Activated CD4-positive, CD25-positive, alpha-beta regulatory T cell treated with anti-CD3 and anti-CD28 coated beads, Interleukin-2, amount 50 U/mL, for 72 hours (primary cell): ENCODE measurements at places on chromosomes 6 and 20.

GRCh38 chr6:9982215-9982614 lies 432.7 kb downstream of the TFAP2A start:
- DNase-seq, result no peak

DNA sequence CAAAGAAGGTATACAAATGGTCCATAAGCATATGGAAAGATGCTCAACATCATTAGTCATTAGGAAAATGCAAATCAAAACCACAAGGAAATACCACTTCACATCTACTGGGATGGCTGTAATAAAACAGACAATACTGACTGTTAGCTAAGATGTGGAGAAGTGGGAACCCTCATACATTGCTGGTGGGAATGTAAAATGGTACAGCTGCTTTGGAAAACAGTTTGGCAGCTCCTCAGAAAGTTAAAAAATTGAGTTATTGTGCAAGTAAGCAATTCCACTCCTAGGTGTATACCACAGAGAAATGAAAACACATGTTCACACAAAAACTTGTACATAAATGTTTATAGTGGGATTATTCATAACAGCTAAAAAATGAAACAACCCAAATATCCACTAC lies 173.0 kb upstream of the JAG1 start:
- DNase-seq, result no peak

GRCh38 chr6:43807228-43808061 lies 37.4 kb downstream of the VEGFA start:
- DNase-seq, result no peak

DNA sequence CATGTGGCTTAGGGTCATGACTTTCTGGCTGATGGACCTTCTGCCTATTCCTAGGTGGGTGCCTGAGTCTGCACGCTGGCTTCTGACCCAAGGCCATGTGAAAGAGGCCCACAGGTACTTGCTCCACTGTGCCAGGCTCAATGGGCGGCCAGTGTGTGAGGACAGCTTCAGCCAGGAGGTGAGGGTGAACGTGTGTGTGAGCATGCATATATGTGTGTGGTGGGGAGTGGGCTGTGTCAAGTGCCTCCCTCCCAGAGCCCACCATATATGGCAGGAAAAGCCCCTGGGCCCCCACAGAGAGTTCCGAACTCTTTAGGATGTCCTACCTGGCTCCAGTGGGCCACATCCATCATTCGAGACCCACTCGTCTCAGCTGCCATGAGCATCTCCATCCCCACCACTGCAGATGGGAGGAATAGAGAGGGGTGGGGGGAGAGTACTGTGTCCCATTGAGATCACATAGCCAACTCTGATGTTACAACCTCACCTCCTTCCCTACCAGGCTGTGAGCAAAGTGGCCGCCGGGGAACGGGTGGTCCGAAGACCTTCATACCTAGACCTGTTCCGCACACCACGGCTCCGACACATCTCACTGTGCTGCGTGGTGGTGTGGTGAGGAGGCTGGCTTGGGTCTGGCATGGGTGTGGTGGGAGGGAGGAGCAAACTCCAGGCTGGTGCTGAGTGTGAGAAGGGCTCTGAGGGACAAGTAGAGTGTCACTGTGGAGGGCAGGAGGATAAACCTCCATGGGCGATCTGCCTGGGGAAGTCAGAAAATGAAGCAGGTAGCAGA lies 3.2 kb downstream of the SLC22A7 start:
- no peak for DNase-seq

GRCh38 chr6:27214126-27214601 lies 33.3 kb upstream of the PRSS16 start:
- no peak for DNase-seq

GRCh38 chr20:62771396-62772102 lies 24.7 kb upstream of the MRGBP start:
- no peak for DNase-seq

DNA sequence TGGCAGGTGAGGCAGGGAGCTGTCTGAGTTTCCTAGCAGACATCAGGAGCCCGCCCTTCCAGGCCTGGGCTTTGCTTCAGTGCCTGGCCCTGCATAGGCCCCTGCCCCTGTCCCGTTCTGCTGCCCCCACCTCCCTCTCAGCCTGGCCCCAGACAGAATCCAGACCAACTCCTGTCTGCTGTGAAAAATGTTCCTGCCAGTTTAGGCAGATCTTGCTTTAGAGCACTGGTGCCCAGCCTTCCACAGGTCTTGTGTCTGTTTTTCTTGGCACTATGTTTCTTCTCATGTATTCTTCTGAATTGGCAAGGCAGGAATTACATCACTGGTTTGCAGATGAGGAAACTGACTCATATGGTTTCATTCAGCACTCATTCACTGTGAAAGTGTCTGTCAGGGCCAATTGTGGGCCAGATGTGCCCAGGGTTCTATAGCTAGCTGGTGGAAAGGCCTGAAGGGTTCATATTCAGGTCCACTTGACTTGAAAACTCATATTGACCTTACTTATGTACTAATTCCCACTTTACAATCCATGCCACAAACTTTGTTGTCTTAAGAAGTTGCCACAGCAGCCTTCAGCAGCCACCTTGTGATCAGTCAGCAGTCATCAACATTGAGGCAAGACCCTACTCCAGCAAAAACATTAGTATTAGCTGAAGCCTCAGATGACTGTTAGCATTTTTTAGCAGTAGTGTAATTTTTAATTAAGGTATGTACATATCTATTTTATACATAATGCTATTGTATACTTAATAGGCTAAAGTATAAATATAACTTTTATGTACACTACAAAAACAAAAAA lies 40.5 kb downstream of the HLA-F start:
- DNase-seq, result no peak

- no peak for DNase-seq
Measured at GRCh38 chr6:56838016-56838555, 116.8 kb upstream of the BEND6 start.

GRCh38 chr20:23043376-23043775 lies 6.1 kb downstream of the THBD start:
- DNase-seq, result no peak

DNA sequence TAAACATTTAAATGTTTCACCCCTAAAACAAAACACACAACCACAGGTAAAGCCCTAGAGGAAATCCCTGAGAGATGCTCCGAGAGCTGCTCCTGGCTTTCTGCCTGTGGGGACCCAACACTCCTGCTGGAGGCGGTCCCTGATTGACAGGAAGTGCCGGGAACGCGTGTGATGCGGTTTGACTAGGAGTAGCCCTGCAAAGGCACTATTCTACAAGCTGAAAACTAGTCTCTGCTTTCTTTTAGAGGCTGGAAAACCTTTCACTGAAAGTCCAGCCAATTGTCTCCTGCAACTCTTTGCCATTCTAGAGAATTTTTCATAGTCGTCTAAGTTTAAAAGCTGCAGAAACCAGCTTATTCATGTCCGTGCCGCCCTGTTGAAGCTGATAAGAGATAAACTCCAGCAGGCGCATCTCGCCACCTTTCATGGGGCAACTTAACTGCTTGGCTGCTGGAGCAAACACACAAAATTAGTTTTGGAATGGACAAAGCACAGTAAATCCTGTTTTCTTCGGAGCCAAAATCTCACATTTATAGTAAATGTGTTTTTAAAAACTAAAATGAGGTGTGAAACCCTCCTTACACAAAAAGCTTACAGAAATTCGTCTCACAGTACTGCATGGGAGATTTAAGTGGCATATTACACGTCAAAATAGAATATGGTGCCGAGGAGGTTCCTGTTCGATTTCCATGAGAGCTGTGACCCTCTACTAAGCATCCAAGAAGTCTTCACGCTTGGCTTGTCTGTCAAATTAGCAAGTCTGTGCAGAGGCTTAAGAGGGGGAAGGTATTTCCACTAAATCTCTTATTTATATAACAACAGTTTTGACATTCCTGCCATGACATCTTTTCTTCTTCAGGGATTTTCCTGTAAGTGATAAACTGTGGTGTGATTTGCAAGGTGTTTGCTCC lies 46.9 kb downstream of the DACT2 start:
- DNase-seq, result no peak

DNA sequence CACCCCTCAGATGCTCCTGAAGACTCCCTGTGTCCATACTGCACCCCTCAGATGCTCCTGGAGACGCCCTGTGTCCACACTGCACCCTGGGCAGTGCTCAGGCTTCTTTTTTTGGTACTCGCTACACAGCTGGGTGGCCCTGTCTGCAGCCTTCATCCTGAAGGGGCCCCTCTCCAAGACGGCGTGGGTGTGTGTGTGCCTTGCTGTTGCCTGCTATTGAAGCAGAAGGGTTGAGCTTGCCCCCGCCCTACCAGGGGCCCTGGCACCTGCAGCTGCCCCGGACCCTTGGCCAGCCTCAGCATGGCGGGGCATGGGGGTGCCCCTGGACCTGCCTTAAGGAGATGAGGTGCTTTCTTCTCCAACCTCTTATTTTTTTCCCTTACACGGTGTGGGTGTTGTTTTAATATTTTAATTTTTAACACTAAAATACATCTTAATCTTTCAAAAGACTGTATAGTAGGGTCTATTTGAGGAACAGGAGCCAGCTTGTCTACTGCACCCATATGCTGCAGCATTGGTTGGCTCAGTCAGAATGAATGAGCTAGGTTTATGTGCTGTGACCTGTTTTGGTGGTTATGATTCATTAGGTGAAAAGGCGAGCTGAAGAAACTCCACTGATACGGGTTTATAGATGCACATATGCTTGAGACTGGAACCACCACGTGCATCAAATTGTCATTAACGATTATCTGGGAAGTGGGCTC lies 135.9 kb downstream of the AGPAT4 start:
- no peak for DNase-seq

GRCh38 chr6:168599118-168599494 lies 158.1 kb downstream of the SMOC2 start:
- DNase-seq, result no peak

DNA sequence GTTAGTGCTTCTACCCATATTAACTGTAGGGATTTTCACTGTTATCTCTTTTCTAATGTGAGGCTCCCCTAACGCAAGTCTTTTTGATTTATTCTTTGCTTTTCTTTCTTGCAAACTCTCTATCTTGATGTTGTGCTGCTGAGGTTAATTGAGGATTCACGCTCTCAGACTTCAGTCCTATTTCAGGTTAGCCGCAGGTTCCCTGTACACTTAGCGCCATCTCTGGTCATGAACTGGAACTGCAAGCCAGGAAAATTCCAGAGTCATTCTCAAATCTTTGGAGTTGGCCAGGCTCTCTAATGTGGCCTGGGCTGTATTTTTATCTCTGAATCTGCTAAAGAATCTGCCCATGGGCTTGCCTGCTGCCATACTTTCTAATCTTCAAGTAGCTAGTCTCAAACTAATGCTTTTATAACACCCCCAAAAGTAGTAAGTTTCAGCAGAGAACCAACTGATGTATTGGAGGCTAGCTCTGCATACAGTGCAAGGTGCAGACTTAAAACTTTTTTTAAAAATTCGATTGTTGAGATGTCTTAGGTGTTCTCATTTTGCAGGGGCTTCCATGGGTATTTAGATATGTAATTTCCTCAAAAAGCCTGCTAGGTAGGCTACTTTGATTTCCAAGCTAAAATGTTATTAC lies 91.1 kb upstream of the OPRM1 start:
- no peak for DNase-seq

GRCh38 chr6:37549154-37549553 lies 49.5 kb upstream of the CCDC167 start:
- DNase-seq, result no peak

GRCh38 chr6:90274451-90275030 lies 22.1 kb downstream of the BACH2 start:
- peak; percentile 75 for DNase-seq

GRCh38 chr6:128179876-128180438 lies 279.1 kb upstream of the THEMIS start:
- DNase-seq, result no peak

DNA sequence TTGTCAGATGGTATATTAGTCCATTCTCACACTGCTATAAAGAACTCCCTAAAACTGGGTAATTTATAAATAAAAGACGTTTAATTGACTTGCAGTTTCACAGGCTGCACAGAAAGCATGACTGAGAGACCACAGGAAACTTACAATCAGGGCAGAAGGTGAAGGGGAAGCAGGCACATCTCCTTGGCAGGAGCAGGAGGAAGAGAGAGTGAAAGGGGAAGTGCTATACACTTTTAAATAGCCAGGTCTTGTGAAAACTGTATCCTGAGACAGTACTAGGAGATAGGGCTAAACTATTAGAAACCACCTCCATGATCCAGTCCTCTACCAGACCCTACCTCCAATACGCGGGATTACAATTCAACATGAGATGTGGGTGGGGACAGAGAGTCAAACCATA lies 193.9 kb upstream of the KCNG1 start:
- DNase-seq, result no peak

DNA sequence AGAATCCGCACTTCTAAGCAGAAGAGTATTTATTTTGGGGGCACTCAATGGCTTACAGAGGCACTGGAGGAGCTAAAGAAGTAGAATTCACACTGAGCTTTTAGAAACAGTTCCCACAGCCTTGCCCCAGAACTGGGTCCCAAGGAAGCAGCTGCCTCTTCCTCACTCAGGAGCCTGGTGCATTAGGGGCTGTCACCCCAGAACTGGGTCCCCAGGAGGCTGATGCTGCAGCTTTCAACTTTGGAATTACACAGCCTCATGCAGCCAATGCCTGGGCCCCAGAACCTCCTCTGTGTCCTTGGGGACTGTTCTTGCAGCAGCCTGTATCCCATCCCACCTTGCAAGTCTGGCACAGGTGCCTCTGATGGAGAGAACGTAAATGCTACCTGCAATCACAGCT lies 96.4 kb downstream of the DACT2 start:
- no peak for DNase-seq

- no peak for DNase-seq
Measured at GRCh38 chr6:31898383-31899011, 999 bp upstream of the EHMT2 start.

DNA sequence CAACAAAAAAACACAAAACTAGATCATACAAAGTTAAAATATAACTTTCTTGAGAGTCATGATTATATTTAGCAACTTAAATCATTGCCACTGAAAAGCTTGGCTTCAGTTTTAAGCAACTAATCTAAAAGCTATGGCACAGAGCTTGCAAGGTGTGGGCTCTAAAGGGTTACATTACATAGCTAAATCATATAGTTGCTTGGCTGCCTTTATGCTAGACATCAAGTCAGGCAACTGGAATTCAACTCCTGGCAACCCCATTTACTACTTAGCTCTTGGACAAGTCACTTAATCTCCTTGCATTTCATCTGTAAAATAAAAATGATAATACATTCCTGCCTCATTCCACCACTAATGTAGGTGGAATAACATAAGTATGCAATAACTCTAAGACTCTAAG lies 40.9 kb upstream of the GCM1 start:
- no peak for DNase-seq

- no peak for DNase-seq
Measured at GRCh38 chr6:119020597-119021561, 57.6 kb downstream of the FAM184A start.

GRCh38 chr6:141963543-141964295 lies 169.0 kb upstream of the GJE1 start:
- no peak for DNase-seq

DNA sequence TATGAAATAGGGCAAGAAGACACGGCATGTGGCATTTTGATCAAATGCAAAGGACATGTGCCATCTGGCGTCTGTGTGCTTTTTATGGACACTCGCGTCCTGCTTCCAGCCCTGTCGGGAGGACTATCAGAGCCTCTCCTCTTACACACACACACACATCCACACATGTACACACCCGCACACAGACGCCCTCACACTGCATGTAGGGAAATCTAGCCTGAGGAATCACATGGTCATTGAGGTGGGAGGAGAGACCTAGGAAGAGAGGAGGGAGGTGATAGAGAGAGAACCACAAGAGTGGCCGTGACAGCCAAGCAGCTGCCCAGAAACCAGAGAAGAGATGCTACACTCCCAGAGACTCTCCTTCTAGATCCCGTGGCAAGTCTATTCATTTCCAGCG lies 105.9 kb upstream of the CDYL start:
- DNase-seq, result no peak
